ENCODE measurements at places on chromosomes 6 and 20.

GRCh38 chr6:131877999-131878789 is 70.4 kb downstream of the ENPP1 start:
- DNase-seq = no peak

DNA sequence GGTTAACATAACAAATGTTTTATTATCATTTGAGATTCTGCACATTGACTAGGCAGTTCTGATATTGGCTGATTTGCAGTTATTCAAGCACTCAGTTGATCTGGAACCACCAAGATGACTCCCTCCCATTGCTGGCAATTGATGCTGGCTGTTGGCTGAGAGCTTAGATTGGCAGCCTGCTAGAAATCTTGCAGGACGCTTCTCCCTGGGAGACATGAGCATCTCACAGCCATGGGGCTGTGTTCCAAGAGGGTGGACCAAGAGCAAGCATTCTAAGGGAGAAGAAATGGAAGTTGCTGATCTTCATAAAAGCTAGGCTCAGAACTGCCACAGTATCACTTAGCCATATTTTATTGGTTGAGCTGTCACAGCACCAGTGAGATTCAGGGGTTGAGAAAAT is 233.4 kb upstream of the ID4 start:
- peak; percentile 18 for DNase-seq

DNA sequence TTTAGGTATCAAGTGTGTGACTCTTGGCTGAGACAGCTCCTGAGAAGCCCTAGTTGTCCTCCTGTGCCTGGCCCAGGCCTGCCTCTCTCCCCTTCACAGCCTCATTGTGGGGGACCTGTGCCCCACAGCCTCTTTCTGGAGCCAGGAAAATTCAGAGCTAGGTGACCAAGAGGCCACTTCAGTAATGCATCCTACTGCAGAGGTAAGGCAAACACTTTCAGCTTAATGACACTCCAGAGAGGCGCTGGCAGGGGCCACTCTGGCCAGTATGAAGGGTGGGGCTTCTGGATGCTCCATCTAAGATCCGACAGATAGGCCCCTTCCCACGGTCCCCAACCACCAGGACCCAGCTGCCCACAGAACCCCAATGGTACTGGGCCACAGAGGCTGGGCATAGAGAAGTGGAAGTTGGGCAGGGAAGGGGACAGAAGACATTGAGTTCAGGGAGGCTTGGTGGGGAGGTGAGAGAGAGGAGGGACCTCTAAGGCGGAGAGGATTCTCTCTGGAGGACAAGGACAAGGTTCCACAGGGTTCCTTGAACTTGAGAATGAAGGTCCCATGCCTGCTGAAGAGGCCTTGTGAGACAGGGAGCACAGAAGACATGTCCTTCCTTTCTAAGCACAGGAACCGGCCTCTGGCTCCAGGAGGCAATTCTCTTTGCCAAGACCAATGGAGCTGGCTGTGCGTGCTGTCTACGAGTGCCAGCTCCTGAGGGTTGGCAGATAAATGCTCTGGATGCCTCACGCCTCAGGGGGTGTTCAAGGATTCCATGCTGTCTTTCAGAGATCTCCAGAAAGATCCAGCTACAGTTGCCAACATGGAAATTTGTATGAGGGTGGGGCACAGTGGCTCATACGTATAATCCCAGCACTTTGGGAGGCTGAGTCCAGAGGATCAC is 46.4 kb upstream of the TGM2 start:
- peak; percentile 4 for DNase-seq

- no peak for DNase-seq
Measured at GRCh38 chr6:92271091-92271490, 1148.3 kb downstream of the EPHA7 start.

DNA sequence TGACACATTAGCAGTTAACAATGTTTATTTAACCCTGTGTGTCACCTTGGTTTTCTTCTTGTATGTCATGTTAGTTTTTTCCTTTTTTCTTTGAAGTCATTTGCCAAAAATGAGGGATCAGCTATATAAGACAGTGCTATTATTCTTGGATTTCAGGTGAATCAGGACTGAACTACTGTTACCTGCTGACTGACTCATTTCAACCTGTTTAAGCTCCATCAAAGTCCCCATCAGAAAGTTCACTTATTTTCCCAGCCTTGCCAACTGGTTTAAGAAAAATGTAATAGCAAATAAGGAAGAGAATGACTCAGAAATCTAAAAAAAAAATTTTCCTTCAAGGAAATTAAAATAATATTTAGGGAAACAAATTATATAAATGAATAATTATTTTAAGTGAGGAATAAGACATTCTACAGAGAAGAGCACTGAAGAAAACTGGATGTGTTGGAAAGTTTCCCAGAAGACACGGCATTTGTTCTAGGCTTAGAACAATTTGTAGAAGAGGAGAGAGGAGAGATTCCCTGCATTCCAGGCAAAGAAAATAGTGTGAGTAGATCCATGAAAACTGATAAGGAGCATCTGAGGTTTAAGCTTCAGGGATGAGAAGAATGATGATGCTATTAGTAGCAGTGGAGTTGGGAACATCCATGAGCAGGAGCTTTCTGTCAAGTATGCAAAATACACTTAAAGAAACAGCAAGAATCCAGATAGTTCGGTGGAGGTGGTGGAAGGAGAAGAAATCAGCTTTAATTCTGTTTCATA is 84.9 kb upstream of the SIM1 start:
- DNase-seq = no peak

- DNase-seq = no peak
Measured at GRCh38 chr6:166459906-166460305, 77.2 kb upstream of the MPC1 start.

DNA sequence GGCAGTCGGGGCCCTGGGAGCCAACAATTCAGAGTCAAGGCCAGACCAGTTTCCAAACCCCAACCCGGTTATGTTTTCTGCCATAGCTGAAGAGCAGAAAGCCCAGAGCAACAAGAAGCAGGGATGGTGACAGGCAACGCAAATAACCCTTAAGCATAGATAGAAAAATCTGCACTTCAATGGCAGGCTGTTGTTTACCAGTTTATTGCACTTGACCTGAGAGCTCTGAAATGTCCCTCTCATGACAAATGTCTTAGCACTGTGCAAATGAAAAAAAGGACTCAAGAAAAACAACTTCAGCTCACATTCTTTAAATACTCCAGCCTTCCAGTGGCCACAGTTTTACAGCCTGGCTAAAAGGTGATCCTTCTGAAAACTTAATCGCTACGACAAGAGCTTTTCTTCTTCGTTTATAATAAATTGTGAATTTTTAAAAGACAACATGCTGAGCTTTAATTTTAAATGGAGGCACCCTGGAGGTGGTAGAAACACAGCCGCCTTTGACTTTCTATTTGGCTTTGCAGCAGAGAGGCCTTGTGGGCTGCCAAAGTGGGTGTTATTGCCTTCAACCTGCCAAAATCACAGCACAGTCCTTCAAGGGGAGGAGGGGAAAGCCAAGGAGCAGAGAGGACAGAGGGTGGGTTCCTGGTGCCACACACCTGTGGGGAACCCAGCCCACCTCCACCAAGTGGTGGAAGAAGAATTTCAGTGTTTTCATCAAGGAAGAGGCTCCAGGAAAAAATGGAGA is 289.5 kb upstream of the CDYL start:
- no peak for DNase-seq

DNA sequence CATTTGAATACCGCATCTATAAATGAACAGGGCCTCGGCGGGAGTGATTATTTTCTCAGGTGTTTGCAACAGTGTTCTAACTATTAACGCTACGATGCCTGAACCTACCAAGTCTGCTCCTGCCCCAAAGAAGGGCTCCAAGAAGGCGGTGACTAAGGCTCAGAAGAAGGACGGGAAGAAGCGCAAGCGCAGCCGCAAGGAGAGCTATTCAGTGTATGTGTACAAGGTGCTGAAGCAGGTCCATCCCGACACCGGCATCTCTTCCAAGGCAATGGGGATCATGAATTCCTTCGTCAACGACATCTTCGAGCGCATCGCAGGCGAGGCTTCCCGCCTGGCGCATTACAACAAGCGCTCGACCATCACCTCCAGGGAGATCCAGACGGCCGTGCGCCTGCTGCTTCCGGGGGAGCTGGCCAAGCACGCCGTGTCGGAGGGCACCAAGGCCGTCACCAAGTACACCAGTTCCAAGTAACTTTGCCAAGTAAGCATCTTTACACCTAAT is 70.9 kb downstream of the HFE start:
- no peak for DNase-seq

DNA sequence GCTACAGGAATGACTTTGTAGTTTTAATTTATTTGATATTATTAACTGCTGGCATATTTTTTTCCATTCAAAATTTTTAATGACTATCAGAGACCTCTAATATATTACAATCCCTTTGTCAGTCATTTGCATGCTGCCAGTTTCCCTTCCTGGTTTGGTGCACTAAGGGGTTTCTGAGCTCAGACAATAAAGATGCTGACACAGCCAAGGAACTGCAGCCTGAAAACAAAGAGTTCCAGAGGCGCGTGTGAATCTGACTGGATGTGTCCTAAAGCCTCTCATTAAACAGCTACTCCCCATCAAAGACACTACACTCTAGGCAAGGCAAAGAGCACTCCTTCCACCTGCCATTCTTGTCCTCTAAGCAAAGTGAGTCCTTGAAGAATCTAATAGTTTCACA is 116.8 kb upstream of the DST start:
- peak; percentile 44 for DNase-seq

DNA sequence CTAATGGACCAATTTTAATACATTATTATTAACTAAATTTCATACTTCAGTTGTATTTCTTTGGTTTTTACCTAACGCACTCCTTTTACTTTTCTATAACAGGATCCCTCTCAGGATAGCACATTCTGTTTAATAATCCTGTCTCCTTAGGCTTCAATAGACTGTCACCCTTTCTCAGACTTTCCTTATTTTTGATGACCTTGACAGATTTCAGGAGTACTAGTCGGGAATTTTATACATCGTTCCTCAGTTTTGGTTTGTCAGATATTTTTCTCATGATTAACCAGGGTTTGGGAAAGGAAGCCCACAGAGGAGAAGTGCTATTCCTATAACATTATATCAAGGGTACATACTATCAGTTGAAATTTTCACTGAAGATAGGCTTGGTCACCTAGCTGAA is 768.0 kb upstream of the GJE1 start:
- DNase-seq = no peak

DNA sequence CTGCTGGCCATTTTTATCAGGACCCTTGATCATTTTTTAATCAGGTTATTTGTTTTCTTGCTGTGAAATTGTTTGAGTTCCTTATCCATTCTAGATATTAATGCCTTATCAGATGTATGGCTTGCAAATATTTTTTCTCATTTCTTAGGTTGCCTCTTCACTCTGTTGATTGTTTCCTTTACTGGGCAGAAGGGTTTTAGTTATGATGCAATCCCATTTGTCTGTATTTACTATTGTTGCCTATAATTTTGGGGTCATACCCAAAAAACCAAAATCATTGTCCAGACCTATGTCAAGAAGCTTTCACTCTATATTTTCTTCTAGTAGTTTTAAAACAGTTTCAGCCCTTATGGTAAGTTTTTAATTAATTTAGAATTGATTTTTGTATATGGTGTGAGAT is 172.5 kb downstream of the SLC24A3 start:
- no peak for DNase-seq

GRCh38 chr6:23465912-23466311 is 660.1 kb upstream of the NRSN1 start:
- no peak for DNase-seq

DNA sequence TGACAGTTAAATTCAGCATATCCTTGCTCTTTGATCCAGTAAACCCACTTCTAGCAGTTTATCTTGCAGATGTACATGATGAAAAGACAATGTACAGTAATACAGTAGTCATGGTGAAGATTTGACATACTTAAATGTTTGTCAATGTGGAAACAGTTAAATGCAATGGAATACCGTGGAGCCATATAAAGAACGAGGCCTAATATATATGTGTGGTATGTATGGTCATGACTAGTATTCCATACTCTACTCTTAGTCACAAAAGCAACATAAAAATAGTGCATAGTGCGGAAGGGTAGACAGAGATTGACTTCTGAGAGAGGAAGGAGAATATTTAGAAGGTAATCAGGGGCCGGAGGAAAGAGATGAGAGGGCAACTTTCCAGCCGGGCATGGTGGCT is 70.7 kb upstream of the ARMC2 start:
- no peak for DNase-seq

GRCh38 chr20:58746620-58747019 is 54.0 kb downstream of the NPEPL1 start:
- DNase-seq = no peak

GRCh38 chr6:109332748-109333147 is 49.5 kb downstream of the CD164 start:
- no peak for DNase-seq

GRCh38 chr20:7792150-7792869 is 147.9 kb downstream of the HAO1 start:
- no peak for DNase-seq

DNA sequence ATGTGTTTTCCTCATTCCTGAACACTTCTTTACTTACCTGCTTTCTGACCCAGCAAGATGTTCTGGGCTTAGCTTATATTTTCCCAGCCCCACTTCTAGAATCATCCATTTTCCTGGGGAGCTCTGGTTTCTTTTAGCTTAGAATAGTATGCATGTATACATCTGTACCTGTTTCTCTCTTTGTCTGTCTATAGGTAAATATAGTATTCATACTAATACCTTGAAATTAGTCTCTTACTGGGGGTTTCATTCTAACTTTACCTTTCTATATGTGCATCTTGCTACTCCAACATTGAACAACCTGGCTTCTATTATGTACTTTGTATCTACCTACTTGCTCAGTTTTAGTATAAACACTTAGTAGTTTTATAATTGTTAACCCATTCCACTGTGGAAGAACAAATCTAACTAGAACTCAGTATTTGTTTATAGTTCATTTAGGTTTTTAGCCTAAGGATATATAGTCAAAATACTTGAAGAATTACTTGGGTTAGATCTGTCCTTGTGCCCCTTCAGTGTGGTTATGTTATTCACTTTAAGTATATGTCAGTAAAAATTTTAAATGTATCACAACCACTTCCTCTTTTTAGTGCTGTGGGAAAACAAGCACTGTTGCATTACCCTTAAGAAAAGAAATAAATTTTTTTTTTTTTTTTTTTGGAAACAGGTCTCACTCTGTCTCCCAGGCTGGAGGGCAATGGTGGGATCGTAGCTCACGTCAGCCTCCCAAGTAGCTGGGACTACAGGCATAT is 54.0 kb downstream of the ASXL1 start:
- DNase-seq = no peak

GRCh38 chr20:45997187-45997586 is 11.5 kb upstream of the MMP9 start:
- DNase-seq = no peak

DNA sequence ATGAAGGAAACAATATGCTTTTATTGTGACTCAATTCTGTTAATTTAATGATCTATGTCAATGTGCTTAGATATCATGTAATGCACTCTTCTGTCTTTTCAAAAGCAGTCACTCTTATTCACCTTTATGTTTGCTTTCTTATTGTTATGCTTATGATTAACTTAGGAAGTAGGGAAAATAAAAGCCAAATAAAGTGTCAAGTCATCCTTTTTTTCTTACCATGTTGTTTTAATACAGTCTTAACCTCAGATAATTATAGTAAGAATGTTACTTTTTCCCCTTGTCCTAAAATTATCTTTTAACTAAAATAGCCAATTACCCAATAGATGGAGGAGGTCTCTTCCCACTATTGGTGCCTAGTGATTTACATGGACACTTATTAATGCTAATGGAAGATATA is 72.6 kb downstream of the TFAP2B start:
- DNase-seq = no peak

- no peak for DNase-seq
Measured at GRCh38 chr6:137299681-137300080, 80.5 kb upstream of the IFNGR1 start.

Data from midbrain (tissue), 1 donor.